ENCODE measurements at places on chromosomes 4 and X.

DNA sequence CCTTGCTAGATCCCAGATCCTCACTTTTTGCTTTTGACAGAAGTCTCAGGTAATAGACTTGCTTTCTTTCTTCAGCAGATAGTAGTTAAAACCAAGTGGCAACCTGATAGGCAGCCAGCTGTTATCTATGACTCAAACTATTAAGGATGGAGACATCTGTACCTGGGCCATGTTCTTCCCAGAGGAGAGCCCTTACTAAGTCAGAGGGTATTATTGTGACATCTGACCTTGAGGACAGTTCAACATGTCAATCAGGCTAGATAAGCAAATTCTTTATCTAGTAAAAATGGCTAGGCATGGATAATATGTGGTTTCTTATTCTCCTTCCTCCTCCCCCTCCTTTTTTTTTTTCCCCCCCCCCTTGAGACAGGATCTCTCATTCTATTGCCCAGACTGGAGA lies 39.2 kb downstream of the TRIM2 start:
- DNase-seq, result no peak

GRCh38 chr4:124018383-124019317 lies 622.1 kb downstream of the SPRY1 start:
- DNase-seq, result no peak

- no peak for DNase-seq
These were observed 24.0 kb downstream of the ANAPC4 start for GRCh38 chr4:25401066-25401465.

DNA sequence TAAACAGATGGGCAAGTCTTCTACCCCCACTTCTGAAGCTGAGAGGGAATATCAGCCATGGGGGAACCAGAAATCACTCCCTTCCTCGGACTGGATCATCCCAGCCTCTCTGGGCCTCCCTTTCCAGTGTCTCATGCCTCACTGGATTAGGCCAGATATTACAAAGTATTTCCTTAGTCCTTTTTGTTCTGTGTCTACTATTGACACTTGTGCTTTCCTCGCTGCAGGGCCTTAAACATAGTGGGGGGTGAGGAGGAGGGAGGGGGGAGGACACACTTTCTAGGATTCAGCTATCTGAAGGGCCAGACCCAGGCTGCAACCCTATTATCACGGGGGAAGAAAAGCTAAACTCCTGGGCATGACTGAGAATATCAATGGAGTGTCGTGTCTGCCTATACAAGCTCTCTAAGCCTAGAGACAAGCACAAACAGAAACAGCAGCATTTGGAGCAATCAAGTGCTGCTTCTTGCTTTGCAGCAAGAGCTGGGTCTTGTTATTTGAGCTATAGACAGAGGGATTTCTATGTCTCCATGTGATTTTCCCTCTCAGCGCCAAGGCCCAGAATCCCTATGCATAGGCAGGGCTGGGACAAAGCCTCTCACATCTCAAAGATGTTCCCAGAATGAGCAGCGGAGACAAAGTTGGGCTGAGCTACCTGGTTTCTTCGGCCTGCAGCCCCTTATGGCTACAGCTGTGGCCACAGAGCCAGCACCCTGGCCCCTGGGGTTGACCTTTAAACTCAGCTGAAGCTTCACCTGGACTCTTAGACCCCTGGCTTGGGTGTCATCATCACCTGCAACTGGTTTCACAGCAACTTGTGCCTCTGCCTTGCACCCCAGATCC lies 20.2 kb downstream of the PJA1 start:
- peak; percentile 53 for DNase-seq

DNA sequence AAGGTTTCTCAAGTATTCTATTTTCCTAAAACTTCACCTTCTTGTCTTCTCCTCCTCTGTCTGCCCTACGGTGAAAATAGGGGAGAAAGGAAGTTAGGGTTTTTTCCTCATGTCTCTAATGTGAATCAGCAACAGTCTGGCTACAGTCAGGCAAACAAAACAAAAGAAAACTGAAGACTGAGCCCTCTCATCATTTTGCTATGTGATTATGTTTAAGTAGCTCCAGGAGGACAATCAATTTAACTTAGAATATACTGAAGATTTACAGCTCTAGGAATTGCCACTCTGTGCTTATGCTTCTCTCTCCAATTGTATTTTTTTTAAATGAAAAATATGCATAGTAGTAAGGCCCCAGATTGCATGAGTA lies 316.2 kb downstream of the GPAT3 start:
- no peak for DNase-seq

GRCh38 chr4:7485096-7485495 lies 50.4 kb upstream of the PSAPL1 start:
- DNase-seq, result no peak

DNA sequence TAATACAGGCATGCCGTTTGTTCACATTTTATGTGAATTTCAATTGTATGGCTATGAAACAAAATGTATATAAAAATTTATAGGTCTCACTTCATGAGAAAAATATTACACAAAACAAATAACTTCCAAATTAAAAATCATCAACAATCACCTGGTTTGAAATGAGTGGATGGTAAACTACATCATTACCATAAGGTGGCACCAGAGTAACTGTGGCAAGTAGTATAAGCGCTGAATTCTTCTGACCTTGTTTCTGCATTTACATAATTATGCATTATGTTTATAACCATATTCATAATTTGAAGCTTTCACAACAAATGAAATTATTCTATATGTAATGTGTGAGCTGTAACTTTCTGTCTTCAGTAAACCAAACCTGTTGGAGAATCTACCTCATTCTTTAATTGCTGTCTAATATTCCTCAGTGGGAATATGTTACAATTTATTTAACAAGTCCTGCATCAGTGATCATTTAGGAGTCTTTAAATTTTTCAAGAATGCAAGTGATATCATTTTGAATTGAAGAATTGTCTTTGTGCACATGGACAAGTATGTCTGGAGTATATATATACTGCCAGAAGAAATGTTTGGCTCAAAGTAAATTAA lies 55.2 kb downstream of the MMRN1 start:
- no peak for DNase-seq

- DNase-seq, result no peak
These were observed 42.6 kb upstream of the IL13RA2 start for GRCh38 chrX:115060013-115060412.

- no peak for DNase-seq
These were observed 26.4 kb downstream of the NELFA start for GRCh38 chr4:1982124-1983052.

DNA sequence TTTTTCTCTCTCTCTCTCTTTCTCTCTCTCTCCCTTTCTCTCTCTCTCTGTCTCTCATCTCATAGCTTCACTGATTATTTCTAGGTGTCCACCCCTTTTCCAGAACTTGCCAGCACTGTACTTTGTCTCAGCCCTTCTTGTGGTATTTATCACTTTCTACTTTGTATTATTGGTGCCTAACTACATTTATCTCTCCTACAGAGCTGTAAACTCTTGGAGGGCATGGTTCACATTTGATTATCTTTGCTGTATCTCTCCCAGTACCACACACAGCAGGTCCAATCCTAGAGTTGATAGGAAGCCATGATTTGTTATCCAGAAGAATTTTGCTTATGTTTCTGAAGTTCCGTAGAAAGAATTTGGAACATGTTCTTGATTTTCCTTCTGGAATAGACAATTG lies 5.2 kb upstream of the PRKG2 start:
- no peak for DNase-seq

DNA sequence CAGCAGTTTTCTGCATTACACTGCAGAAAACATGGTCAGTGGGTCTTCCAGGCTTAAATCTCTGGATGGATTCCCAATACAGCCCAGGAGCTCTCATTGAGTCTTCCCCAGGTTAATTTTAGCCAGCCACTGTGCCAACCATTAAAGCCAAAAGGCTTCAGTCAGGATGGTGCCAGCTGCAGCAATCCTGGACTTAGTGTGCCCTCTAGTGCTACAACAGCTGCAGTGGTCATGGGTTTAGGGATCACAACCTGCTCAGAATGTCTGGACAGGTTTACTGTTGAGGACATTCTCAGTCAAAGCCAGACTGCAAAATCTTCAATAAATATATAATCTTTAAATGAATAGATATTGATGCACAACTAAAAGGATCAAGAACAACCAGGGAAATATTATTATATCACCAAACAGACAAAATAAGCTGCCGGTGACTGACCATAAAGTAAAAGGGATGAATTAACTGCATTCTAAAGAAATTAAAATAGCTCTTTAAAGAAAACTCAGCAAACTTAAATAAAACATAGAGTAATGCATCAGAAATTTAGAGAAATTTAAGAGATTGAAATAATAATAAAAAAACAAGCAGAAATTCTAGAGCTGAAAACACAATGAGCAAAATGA lies 639.9 kb downstream of the SPOCK3 start:
- peak; percentile 3 for DNase-seq

GRCh38 chr4:168999809-169000208 lies 10.2 kb downstream of the CBR4 start:
- DNase-seq, result no peak

GRCh38 chr4:7108046-7108625 lies 40.3 kb upstream of the GRPEL1 start:
- no peak for DNase-seq

Data from brain (organoid and tissue), 16 donors.